ENCODE measurements at places on chromosomes 16 and 17. TPM values are rescaled to one million over a fixed set of nuclear protein-coding genes. Genes with fewer than 3 reads are reported as not detected.

Gene KRTAP4-3
- not detected for total RNA-seq

DNA sequence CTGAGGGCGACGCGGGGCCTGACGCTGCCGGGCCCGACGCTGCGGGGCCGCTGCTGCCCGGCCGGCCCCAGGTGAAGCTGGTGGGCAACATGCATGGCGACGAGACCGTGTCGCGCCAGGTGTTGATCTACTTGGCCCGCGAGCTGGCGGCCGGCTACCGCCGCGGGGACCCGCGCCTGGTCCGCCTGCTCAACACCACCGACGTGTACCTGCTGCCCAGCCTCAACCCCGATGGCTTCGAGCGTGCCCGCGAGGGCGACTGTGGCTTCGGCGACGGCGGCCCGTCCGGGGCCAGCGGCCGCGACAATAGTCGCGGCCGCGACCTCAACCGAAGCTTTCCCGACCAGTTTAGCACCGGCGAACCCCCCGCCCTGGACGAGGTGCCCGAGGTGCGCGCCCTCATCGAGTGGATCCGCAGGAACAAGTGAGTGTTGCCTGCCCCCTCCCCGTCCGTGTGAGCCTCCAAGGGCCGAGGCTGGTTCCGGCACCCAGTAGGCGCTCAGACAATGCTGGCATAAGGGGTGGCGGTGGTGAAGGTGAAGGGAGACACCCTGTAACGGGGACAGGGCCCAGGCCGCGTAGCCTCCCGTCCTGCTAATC lies 676 bp downstream of the CPD start:
- H3K27me3 ChIP-seq = no peaks in the 10 kb centered on the region
- H3K4me3 ChIP-seq = peak overlapping the region; percentile 94
- H3K27ac ChIP-seq = peak overlapping the region; percentile 90
- peaks cover 39% of the 10 kb centered on the region for H3K4me1 ChIP-seq
- H3K36me3 ChIP-seq = no peaks in the 10 kb centered on the region

- no peak overlapping the region for H3K27ac ChIP-seq
- no peaks in the 10 kb centered on the region for H3K4me1 ChIP-seq
- no peak overlapping the region for H3K4me3 ChIP-seq
- H3K36me3 ChIP-seq = no peaks in the 10 kb centered on the region
Measured at GRCh38 chr16:52437277-52437670, 109.7 kb downstream of the TOX3 start.

DNA sequence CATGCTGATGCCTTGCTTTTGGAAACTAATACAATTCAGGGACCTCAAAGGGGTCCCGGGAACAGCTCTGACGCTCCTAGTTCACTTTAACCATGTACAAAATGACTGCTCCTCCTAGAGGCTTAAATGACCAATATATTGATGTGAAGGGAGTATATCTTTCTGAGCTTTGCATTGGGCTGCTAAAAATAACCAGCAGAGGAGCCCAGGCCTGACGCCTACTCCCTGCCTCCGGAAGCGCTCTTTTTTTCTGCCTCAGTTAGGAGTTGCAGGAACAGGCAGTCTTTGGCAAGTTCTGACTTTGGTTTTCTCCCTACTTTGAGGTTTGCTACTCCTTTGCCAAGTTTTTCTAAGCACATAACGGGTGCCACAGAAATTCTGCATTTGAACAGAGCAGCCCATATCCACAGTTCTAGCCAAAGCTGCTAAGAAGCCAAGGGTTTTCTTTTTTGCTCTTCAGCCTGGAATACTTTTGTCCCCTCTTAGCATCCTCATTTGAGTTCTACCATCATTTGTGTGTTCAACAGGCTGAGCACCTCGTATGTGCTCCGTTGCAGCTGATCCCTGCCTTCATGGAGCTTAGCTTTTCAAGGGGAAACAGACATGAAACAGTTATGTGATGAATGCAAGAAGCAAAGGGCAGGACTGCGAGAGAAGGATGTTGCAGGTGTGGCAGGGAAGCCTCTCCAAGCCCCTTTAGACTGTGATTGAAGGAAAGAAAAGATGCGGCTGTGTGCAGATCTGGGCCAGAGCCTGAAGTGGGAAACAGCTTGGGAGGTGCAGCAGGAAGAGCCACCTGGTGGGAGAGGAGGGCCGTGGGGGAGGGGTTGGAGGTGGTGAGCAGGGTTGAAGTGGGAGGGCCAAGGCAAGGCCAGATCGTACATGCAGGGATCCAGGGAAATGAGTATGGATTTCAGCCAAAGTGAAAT lies 2.8 kb upstream of the NAGPA start:
- H3K36me3 ChIP-seq = no peaks in the 10 kb centered on the region
- H3K4me3 ChIP-seq = no peak overlapping the region
- H3K4me1 ChIP-seq = peaks cover 18% of the 10 kb centered on the region
- peak; percentile 10 for DNase-seq
- no peak overlapping the region for H3K27ac ChIP-seq

GRCh38 chr17:73211745-73212144 lies 18.9 kb downstream of the COG1 start:
- no peaks in the 10 kb centered on the region for H3K27me3 ChIP-seq
- H3K4me3 ChIP-seq = no peak overlapping the region
- peak; percentile 54 for DNase-seq

Gene CES3
- total RNA-seq = 0.16 TPM

Gene LRRC37A
- 2.5 TPM for total RNA-seq

Gene ASPSCR1
- 32.0 TPM for total RNA-seq

Gene HSBP1
- total RNA-seq = 89.4 TPM

Gene MPP2
- total RNA-seq = 1.1 TPM

Gene CRYBA1
- total RNA-seq = not detected

DNA sequence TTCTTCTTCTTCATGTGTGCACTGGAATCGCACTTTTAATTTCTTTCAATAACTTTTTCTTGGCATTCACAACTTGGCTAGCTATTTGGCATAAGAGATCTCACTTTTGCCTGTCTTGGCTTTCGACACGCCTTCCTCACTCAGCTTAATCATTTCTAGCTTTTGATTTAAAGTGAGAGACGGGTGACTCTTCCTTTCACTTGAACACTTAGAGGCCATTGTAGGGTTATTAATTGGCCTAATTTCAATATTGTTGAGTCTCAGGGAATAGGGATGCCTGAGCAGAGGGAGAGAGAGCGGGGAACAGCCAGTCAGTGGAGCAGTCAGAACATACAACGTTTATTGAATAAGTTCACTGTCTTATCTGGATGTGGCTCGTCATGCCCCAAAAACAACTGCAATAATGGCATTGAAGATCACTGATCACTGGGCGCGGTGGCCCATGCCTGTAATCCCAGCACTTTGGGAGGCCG lies 200.3 kb downstream of the SEC14L1 start:
- no peak overlapping the region for H3K27ac ChIP-seq
- H3K36me3 ChIP-seq = no peaks in the 10 kb centered on the region
- no peak overlapping the region for H3K4me3 ChIP-seq

- no peaks in the 10 kb centered on the region for H3K36me3 ChIP-seq
- H3K27me3 ChIP-seq = no peaks in the 10 kb centered on the region
- no peaks in the 10 kb centered on the region for H3K4me1 ChIP-seq
- no peak overlapping the region for H3K27ac ChIP-seq
- no peak overlapping the region for H3K4me3 ChIP-seq
Measured at GRCh38 chr17:6241381-6241780, 171.2 kb downstream of the WSCD1 start.

Gene LRRC36
- 0.28 TPM for total RNA-seq

Gene EVPLL
- not detected for total RNA-seq

DNA sequence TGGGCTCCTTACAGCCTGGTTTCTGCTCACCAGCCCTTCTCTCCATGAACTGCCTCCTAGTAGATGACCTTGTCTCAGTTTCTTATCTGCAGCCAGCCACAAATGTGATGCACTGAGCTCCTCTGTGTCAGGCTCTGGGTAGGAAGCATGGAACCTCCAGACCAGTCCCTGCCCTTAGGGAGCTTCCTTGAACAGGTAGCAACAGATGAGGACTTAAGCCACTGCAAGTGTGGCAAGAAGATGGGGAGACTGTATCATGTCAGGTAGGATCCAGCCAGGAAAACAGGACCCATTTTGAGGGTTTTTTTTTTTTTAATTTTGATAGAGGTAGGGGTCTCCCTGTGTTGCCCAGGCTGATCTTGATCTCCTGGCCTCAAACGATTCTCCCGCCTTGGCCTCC lies 5.3 kb upstream of the MAP3K14 start:
- H3K27me3 ChIP-seq = no peaks in the 10 kb centered on the region
- no peak overlapping the region for H3K4me3 ChIP-seq
- H3K36me3 ChIP-seq = no peaks in the 10 kb centered on the region

DNA sequence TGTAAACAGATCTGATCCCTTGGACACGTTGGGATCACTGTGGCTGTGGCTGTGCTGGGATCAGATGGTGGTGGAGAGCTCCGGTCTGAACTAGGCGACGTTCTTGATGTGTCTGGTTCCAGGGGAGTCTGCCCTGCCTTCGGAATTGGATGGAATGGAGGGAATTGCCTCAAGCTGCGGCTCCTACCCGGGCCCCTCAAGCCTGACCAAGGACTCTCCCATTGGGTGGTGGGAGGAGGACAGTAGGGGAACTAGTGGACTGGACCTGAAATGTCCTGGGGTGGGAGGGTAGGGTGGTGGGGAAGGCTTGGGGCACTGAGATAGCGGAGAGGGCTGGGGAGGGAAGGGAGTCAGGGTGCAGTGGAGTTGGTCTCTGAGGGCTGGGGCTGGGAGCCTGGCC lies 3.2 kb upstream of the UBALD1 start:
- no peak for DNase-seq
- H3K27ac ChIP-seq = peak overlapping the region; percentile 27
- H3K36me3 ChIP-seq = no peaks in the 10 kb centered on the region
- H3K27me3 ChIP-seq = no peaks in the 10 kb centered on the region
- peaks cover 33% of the 10 kb centered on the region for H3K4me1 ChIP-seq
- H3K4me3 ChIP-seq = no peak overlapping the region

All from CD8-positive, alpha-beta memory T cell (primary cell).